GF-D8 (cell line): ENCODE measurements at places on chromosomes 5 and 9.

GRCh38 chr5:79772651-79773050 is 83.0 kb downstream of the CMYA5 start:
- no peak for DNase-seq

DNA sequence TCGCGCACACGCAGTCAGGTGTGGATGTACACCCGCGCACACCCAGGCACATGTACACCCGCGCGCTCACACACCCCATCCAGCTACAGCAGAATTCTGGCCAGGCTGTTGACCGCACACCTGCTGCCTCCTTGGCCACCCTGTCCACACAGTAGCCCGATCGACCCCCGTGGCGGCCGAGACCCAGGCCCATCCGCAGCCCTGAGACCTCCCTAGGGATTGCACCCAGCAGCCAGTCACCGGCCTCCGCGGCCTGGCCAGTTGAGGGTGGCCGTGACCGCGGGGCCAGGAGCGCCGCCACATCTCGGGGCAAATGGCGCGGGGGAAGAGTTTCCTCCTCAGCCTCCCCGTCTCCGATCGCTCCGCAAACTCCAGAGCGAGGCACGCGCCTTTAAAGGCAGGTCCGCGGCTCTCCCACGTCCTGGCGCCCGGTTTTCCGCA is 774 bp upstream of the ADAMTS16 start:
- DNase-seq = no peak

GRCh38 chr5:143011585-143011984 is 241.4 kb downstream of the ARHGAP26 start:
- peak; percentile 56 for DNase-seq

DNA sequence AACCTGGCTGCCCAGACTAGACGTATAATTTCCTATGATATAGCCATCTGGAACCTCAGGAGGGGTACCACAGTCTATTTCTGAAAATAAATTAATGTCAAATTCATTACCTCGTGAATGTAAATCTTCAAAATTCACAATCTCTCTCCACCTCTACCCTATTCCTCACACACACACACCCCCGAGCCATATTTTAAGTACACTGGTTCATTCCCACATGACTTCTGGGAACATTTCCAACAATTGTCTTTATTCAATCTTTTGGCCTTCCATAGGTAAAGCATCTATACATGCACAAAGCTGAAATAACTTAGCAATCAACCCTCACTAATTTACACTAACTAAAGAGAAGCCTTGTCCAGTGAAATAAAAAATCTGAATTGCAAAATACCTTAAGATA is 32.7 kb downstream of the SUSD1 start:
- DNase-seq = no peak

DNA sequence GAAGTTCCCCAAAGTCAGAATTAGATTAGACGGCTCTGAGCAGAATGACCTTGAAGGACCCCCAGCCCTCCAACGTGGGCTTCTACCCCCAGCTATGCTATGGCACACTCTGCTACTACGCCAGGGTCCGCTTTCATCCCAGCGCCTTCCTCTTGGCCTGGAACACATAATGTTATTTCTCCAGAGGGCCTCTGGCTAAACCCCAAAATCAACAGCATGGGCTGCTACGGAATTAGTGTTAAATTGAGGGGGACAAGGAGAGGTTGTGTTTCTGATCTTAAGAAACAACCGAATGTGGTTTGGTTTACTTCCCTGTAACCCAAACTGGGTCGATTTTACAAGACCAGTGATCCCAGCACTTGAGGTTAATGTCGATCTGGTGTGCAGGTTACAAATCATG is 97.1 kb downstream of the ZNF618 start:
- DNase-seq = no peak

DNA sequence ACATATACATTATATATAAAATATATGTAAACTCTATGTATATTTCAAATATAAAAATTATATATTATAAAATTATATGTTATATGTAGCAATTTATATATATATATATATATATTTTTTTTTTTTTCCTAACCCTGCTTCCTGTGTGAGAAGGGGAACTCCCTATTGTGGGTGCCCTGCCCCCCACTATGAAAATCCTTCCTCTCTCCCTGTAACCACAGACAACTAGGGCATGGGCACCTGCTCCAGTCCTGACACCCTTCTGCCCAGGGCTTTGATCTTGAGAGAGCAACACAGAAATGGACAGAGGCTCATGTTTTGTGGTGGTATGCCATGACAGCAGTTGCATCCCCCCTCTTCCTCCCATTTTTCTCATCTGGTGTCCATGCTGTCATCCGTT is 148.7 kb upstream of the IL12B start:
- no peak for DNase-seq

- no peak for DNase-seq
Observed at GRCh38 chr5:178210686-178211085, 6.4 kb downstream of the HNRNPAB start.

DNA sequence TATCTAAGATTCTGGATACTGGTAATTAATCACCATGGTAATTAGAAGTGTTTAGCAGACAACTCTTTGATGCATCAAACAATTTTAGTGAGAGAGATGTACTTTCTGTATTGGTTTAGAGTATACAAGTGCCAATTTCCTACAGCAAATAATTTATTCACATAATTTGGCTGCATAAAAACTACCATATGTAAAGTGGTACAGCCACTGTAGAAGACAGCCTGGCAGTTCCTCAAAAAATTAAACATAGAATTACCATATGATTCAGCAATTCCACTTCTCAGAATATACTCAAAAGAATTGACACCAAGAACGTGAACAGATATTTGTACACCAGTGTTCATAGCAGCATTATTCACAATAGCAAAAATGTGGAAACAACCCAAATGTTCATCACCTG is 36.2 kb downstream of the PHAX start:
- DNase-seq = no peak
